ENCODE measurements at places on chromosomes 5 and 9.

DNA sequence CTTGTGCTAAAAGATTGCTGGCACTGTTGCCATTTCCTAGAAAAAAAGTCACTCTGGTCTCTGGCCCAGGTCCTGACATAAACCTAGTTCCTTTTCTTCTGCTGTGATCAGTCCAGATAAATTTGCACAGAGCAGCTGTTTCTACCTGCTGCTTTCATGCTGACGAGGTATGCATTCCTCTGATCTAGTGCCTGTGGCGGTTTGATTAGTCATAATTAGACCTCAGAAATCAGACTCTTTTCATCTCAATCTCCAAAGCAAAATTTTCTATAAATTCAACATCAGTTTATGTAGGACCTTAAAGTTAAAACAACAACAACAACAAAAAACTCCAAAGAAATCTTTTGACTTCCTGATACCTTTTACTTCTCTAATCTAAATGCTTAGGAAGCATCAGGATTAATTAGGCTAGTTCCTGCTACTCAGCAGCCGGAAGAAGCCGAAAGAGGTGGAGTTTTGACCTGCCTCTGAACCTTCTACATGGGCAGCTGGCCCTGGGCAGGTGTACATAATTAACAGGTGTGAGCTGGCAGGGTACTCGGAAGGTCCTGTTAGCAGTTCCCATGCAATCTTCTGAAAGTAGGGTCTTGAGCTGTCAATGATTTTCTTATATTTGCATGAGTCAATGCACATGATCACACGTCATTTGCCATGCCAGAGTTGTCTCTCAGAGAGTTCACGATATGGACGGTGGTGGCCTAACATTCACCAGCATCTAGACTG lies 83.3 kb upstream of the CCDC112 start:
- DNase-seq: no peak

DNA sequence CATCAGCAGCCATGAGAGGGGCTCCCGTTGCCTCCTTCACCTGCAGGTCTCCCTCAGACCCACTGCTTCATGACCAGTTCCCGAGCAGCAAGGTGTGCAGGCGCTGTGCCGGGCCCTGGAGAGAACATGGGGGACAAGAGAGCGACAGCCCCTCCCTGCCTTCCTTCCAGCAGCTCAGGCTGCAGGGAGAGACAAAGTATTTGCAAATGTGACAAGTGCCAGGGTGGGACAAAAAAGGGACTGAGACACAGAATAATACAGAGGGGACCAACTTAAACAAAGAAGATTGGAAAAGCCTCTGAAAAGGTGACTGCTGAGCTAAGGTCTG lies 22.5 kb upstream of the VDAC1 start:
- DNase-seq: no peak

DNA sequence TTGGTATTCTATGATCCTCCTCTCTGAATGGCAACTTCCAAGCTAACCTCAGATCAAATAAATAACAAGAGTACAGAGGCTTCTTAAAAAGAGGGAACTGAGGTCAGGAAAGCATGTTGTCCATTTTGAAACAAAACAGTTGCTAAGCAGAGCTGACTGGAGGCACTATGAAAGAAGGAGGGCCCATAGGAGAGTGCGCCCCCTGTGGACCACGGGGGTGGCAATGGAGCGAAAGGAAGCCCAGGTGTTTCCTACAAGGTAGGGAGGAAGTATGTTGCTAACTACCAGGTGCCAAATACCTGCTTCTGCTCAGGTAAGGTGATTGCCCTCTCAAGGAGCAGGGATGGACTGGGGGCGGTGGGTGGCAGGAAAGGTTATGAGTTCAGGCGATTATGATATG lies 101.8 kb upstream of the MAST4 start:
- DNase-seq: no peak

- peak; percentile 28 for DNase-seq
These were observed 80.8 kb upstream of the ICE1 start for GRCh38 chr5:5341531-5342292.

DNA sequence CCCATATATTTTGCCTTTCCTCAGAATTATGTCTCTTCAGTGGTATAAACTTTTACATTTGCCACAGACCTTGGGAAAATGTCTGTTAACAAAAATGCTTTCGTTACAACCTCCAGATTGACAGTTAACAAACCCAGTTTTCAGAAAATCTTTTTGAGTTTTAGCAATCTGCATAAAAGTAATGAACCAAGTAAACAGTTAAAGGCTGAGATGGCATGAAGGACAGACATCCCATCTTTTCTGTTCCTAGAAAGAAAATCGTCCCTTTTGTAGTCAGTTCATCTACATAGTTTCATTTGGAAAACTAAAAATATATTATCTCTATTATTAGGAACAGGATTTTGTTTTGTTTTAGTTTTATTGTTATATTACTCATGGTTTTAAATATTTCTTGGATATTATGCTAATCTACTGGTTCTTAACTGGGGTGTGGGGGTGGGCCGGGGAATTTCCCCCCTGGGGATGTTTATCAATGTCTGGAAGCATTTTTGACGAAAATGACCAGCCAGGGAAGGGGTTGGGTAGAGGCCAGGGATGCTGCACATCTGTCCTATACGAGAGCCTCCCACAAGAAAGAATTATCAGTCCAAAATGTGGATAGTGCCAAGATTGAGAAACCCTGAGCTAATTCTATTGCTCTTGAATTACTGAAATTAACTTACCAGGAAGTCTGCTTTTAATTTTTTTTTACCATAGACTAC lies 11.9 kb downstream of the FYB1 start:
- DNase-seq: no peak

- DNase-seq: peak; percentile 49
These were observed 61.7 kb downstream of the HSPA4 start for GRCh38 chr5:133113331-133114061.

- DNase-seq: no peak
These were observed 20.4 kb downstream of the GTF3C4 start for GRCh38 chr9:132690696-132691095.

- DNase-seq: peak; percentile 20
These were observed 14.2 kb downstream of the SPARC start for GRCh38 chr5:151672516-151672915.

- no peak for DNase-seq
These were observed 27.5 kb upstream of the VPS13A start for GRCh38 chr9:77149879-77150278.

GRCh38 chr5:138605254-138605972 lies 30.2 kb upstream of the HSPA9 start:
- no peak for DNase-seq
